ENCODE measurements at places on chromosomes 5 and 9. TPM values are rescaled to one million over a fixed set of nuclear protein-coding genes. Genes with fewer than 3 reads are reported as not detected.

- no peak for DNase-seq
Measured at GRCh38 chr5:171614971-171615653, 170.5 kb upstream of the SMIM23 start.

Gene STOM
- total RNA-seq = 104 TPM

GRCh38 chr5:179727106-179727505 lies 5.5 kb upstream of the MAML1 start:
- no peak for DNase-seq

Gene TAF11L5
- total RNA-seq = not detected

Gene HSD17B3
- total RNA-seq = not detected

GRCh38 chr5:143409926-143410325 lies 6.4 kb upstream of the NR3C1 start:
- no peak for DNase-seq
